ENCODE measurements at places on chromosomes 11 and 22.

- DNase-seq = no peak
Measured at GRCh38 chr22:31083923-31084810, 3.0 kb downstream of the SMTN start.

DNA sequence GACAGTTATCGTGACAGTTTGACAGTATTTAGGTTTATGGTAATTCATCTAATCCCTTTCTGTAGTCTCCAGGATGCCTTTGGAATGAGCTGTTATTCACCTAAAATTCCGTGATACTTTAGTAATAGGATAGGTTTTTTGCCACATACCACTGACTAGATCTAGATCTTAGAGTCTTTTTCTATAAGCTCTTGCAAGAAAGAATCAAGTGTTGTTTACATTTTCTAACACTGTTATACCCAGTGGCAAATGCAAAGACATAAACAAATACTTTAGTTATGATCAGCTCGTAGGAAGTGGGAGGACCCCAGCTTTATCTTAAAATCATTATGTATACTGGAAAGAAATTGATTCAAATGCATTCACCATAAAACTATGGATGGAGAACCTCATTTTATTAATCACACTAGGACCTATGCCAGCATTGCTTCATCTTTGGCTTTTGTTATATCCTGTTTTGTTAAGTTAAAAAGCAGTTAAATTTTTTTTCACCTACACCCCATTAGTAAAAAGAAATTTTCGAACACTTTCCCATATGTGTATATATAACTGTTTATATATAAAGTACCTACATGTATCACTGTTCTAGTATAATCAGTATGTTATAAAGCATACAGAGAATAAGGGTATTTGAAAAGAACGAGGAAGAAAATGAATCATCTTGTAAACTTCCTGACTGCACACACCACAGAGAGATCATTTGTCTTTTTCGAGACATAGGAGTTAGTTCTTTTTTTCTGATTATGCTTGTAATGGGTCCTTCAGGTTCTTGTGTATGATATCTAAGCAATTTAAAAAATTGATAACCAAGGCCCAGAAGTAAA, 60.9 kb downstream of the PDHX start:
- no peak for DNase-seq

- no peak for DNase-seq
Measured at GRCh38 chr11:122808478-122808869, 29.8 kb upstream of the CRTAM start.

- DNase-seq = no peak
Measured at GRCh38 chr11:94762208-94762607, 5.9 kb upstream of the AMOTL1 start.

- no peak for DNase-seq
Measured at GRCh38 chr11:124760205-124760652, 1.9 kb downstream of the ESAM start.

- DNase-seq = no peak
Measured at GRCh38 chr22:50129121-50129736, 39.4 kb downstream of the MOV10L1 start.

- no peak for DNase-seq
Measured at GRCh38 chr11:65767406-65767805, 13.4 kb downstream of the AP5B1 start.

- no peak for DNase-seq
Measured at GRCh38 chr11:125071435-125071834, 8.3 kb downstream of the SLC37A2 start.

DNA sequence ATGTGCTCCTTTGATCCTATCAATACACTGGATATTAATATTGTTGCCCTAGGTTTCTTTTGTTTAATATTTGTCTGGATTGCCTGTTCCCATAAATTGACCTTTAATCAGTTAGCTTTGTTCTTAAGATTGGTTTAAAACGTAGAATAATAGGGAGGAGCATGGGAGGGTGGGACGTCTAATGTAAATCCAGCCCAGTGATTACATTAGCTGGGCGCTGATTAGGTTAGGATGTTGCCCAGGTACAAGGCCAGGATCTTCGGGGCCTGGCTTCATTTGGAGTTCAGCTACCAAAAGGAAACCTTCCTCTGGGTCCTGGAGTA, at the start of gene SRSF8:
TSS of gene SRSF8 (plus strand) at position 204 of the 323 bp plus-strand sequence. CDS start 308 bp downstream, outside the sequence.
- DNase-seq = no peak

DNA sequence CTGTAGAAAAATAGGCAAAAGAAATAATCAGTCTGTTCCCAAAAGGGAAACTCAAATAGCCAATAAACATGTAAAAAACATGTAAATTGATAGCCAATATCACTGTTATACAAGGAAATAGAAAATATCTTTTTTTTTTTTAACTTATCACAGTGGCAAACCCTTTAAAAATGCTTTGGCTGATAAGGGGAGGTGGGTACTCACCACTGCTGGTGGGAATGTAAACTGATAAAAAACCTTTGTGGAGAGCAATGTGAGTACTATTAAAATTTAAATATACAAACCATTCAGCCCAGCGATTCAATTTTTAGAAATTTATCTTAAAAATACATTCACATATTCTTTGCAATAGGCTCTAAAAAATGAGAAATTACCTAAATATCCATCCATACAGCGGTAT, 3.6 kb downstream of the RPUSD4 start:
- no peak for DNase-seq
